ENCODE measurements at places on chromosomes 7 and 10.

DNA sequence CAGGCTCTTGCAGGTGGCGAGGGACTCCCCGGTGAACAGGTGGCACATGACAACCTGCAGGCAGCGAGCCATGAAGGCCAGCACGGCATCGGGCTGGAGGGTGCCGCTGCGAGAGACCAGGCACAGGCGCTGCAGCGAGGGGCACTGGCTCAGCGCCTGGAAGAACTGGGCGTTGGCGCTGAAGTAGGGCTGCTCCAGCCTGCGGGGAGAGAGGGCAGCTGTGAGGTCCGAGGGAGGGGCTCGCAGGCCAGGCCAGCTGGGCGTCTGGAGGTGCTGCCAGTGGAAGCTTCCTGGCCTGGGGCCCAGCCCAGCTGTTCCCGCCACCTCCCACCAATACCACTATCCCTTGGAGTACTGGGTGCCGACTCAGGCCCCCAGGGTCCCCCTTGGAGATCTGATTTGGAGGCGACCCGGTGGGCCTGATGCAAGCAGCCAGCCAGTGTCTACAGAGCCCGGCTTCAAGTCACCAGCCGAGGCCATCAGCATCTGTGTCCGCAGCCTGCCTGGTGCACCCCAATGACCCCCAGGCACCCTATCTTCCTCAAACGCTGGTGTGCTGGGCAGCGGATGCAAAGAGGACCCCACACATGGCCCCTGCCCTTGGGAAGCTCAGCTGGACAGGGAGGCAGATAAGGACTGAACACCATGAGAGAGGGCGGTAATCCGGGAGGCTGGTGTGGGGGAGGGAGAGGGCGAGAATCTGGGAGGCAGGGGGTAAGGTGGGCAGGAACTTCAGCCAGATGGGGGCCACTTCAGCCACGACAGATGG is 67.8 kb upstream of the TNRC18 start:
- no peak for DNase-seq

- DNase-seq, result peak; percentile 93
These were observed 32.1 kb upstream of the NMT2 start for GRCh38 chr10:15200626-15201025.

DNA sequence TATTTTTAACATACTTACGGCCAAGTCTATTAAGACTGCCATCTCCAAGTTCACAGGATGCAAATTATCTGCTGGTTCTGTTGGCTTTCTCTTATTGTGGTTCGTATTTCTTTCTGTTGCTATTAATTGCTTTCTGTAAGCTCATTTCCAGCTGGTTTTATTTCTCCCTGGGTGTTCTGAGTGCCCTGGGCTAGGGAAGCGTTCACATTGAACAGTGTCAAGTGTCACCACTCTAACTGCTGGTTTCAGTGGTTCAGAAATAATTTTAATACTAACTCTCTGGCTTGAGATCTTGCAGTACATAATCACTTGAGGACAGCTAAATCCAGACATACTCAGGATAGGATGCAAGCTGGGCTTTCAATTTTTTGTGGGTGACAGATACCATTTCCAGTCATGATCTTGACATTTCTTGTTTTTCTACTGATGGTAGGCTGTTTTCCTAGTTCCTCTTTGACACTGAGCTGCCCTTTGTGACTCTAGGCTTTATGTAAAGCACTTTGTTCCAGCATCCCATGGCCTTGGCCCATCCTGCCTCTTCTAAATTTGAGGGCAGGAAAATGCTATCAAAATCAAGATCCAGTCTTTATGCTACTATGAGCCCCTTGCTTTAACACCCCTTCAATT is 117.6 kb downstream of the SNX13 start:
- DNase-seq, result no peak

DNA sequence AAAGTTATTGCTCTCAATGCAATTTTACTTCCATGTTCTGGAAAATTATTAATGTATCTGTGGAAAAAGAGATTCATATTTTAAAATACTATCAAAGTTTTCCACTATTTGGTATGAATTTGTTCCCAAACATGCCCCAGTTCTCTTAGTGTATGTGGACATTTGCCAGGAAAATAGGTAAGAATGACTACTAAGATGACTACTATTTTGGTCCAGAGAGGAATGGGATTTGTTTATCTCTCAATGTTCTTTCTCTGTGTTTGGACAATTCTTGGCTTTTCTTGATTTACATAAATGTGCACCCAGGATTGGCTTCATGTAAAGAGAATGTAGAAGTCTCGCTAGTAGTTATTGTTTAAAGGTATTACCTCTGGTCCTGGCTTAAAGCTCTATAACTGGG is 60.3 kb upstream of the POT1 start:
- no peak for DNase-seq

DNA sequence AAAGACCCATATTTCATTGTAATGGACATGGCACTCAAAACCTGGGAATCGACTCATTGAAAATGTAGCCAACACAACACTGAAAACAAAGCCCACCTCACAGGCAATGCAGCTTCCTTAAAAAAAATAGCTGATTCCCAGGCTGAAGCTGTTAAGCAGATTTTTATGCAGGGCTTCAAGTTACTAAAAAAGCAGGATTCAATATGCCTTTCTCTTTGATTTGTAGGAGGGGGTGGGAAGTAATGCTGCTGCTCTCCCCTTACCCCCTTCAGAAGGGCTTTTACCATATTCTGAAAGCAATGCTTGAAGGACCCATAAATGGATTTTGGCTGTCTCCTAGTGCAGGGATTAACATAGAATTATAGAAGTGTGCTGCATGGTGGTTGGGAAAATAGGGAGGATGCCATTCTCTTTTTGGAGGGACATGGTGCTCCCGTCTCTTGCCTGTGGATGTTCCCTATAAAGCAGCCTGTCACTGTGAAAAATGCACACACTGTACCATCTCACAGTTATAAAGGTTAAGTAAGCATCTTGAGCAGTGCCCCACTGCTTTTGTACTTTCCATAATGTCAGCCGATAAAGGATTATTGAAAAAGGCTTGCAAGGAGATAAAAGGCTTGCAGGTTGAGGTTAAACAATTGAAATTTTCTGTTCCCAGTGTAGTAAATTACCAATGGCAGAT is 262.8 kb downstream of the AUTS2 start:
- DNase-seq, result no peak

Data from HT1080 (cell line).